Putamen (tissue), 1 donor: ENCODE measurements at places on chromosomes 5 and 9.

GRCh38 chr5:129978270-129978669, 74.0 kb downstream of the CHSY3 start:
- DNase-seq = no peak

- no peak for DNase-seq
These were observed 7.6 kb downstream of the CRAT start for GRCh38 chr9:129102791-129103594.

GRCh38 chr5:110638970-110639902, 87.2 kb downstream of the TMEM232 start:
- no peak for DNase-seq

- DNase-seq = no peak
These were observed 70.3 kb upstream of the SMIM15 start for GRCh38 chr5:61232490-61233050.

DNA sequence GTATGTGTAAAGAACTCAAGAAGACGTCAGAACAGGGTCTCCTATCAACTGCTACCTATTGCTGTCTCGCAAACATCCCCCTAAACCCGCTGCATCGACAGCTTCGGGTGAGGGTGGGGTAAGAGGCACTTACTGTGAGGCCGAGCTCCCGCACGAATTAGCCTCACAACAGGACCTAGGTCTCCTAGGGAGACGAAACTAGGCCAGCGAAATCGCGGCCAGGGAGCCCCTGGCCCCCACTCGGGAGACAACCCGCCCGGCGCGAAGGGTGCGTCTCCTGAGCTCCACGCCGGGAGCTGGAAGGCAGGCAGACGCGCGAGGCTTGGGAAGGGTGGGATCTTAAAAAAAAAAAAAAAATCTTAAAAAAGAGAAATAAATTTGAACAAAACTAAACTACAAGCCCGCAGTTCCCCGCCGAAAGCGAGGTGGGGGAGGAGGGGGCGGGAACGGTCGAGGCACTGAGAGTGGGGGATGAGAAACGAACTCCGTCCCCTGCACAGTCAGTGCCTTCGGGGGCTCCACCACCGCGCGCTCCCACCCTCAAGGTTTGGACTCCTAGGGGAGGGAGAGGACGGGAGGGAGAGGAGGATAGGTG, 33.0 kb upstream of the NFIB start:
- peak; percentile 41 for DNase-seq

DNA sequence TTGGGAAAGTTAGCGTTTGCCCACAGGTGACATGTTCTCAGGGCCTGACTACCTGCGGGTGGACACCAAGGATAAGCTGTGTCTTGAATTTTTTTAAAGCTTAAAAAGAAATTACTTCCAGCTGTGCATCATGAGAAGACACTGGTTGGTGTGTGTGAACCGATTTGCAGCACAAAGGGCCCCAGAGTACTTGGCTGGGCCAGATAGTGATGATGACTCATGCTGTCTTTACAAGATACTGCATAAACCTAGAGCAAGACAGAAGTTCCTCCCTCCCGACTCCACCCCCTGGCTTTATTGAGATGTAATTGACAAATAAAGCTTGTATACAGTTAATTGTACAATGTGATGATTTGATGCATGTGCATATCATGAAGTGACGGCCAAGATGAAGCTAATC, 212.8 kb downstream of the NXNL2 start:
- no peak for DNase-seq

GRCh38 chr5:35785601-35786085, 71.0 kb upstream of the IL7R start:
- DNase-seq = no peak

DNA sequence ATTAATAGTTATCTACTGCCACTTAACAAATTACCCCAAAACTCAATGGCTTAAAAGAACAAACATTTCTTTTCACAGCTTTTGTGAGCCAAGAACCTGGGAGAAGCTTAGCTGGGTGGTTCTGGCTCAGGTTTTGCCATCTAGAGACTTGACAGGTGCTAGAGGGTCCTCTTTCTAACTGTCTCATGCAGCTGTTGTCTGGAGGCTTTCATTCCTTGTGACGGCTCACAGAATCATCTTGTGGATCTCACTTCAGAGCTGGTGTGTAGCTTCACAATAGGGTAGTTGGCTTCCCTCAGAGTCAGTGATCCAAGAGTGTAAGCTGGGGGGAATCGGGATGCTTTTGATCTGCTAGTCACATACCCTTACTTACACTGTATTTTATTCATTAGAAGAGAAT, 81.2 kb upstream of the APC start:
- no peak for DNase-seq

GRCh38 chr5:81859624-81860023, 108.7 kb upstream of the SSBP2 start:
- DNase-seq = no peak

DNA sequence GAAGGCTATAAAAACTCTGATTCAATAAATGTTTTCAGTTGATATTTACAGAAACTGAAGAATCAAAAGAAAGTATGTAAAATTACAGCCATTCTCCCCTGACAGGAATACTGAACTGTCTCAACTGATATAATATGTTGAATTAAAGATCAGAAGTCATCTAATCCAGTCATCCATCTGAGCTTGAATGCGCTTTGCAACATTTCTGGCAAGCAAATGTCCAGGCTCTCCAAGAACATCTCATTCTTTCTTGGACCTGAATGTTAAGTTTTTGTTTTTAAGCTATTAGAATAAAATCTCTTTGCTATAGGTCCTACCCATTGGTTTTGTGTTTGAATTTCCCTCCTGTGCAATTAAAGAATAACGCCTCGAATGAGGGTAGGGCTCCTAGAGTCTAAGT, 120.5 kb downstream of the MPDZ start:
- DNase-seq = no peak

GRCh38 chr9:91680106-91680505, 256.5 kb upstream of the NFIL3 start:
- no peak for DNase-seq
